ENCODE measurements at places on chromosomes 4 and X.

DNA sequence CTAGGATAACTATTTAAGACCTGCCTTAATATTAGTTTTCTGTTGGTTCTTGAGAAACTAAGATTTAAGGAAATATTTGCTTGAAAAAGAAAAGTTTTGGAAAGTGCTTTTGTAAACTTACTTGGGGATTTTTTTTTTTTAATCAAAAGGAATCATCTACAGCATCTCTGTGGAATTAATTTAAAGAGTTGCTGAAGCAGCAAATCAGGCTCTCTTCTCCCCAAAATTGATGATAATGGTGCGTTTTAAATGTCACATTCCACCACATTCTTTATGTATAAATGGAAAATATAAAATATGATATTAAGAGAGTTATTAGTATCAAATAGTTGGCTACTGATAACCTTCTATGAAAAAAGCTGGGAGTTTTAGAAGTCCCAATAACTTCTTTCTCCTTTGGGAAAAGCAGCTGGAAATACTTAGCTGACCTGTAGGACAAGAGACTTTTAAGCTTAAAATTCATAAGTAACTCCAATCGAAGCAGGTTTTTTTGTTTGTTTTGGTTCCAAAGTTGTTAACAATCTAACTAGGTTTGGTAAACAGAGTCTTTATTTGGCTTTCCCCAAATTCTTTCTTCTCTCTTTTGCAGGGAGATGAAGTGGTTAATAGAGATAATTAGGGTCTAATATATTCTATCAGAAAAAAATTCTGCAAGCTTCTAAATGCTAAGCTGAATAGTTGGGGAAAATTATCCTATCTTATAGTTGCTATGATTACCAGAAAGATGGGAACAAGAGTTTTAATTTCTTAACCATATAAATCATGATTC, 4.4 kb downstream of the KLF3 start:
- DNase-seq, result no peak

DNA sequence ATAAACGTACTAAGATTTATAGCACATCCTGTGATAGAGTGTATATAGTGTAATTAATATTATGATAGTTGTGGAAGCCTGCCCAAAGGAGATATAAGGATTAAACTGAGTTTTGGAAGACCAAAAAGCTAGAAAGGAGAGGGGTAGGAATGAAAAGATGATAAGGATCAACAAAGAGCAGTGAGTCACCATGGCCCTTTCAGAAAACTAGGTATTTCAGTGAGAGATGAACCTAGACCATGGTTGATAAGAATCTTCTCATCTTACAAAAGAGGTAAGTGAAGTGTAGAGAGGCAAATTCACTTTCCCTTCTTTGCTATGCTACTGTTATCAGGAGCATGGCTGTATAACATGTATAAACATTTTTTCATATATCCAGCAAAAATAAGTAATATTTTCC, 133.8 kb upstream of the PLAC1 start:
- no peak for DNase-seq

DNA sequence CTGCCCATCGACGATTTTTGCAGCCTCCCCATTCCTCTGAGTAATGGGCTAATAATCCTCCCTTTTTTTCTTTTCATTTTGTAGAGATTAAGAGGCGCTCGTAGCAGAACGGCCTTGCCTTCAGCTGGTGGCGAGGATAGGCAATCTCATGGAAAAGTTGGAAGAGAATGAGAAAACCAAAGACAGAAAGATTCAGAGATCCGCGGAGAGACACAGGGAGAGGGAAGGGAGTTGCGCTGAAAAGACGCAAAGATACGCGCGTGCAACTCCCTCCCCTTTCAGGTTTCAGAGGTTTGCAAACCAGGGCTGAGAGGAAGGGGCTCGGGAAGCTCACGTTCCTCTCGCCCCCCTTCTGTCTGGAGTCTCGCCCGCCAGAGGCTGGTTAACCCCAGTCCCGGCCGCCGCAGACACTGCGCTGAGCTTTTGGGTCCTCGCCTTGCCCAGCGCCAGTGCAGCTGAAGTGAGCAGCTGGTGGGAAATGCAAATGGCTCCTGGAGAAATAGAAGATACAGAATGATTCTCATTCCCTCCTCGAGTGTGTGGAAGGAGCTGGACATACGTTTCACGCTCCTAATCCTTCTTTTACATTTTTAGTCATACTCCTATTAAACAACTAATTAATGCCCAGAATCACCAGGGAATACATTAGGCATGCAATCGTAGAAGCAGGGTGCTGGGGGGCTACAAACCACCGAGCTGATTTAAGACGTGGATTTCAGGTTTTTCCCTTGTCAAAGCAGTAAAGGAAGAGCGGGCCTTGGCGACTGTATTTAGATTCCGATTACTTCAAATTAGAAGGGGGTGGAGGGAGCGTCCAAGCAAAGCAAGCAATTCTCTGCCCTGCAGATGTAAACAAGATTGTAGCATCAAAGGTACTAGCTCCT, 16.6 kb upstream of the PITX2 start:
- DNase-seq, result no peak

DNA sequence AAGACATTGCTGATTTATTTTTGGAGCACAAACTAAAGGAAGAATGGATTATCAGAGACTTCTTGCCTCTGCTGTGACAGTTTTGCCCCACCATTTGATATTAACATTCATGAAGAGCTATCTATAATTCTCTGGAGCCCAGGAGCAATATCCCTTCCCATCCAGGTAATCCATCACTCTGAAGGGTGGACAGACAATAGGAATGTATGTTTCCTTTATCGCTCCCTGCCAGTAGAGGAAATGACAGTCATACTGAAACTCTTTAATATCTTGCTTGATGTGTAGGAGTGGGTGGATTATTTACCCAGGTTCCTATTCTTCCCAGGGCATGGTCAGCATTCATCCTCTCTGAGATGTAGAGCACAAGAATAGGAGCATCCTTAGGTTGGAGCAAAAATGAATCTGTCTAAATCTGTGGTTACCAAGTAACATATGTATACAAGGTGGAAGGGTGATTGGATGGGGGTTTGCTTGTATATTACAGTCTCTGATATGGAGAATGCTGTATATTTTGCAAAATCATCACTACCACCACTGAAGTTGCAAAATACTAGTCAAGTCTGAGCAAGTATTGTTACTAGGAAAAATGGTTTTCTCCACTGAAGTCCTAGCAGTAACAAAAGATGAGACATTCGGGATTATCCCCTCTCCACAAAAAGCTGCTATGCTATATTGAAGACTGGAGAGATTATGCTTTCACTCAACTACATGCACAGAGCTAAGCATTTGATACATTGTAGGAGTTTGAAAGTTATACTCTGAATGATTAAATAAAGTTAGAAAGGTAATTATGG, 151.6 kb downstream of the CBLL2 start:
- no peak for DNase-seq

GRCh38 chr4:126850286-126850685, 782.5 kb upstream of the INTU start:
- no peak for DNase-seq

DNA sequence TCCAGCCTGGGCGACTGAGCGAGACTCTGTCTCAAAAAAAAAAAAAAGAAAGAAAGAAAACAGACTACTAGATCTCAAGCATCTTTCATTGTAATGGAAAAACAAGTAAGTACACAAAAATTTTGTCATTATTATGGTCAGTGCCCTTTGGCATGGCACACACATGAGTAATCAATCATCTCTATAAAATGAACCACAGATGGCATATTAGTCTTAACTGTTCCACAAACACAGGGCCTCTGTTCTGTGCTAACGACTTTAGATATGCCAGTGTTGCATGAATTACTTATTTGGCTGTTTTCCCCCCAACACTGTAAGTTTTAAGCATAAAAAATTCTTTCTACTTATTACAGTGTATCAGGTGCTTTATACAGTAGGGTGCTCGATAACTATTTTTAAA, 90.4 kb downstream of the COX7B2 start:
- no peak for DNase-seq

DNA sequence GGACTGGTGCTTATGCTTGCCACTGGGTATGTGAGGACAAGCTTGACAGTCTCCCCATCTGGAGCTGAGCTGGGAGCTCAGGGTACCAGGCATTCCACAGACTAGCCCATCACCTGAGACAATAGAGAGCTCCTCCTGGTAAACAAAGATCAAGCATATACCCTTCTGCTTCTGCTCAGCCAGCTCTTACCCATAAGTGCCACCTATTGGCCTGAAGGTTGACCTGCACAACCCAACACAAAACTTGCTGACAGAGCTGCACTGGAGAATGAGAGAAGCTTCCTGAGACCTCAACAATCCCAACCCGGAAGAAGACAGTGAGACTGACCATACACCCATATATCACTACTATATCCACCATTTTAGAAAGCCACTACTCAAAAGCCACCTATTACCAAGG, 1049.2 kb upstream of the INTU start:
- no peak for DNase-seq

GRCh38 chr4:911871-912490, 20.1 kb downstream of the GAK start:
- DNase-seq, result no peak

- no peak for DNase-seq
These were observed 36.9 kb upstream of the RASGEF1B start for GRCh38 chr4:81508411-81509185.

- no peak for DNase-seq
These were observed 28.4 kb upstream of the NLGN4X start for GRCh38 chrX:6257025-6257424.

DNA sequence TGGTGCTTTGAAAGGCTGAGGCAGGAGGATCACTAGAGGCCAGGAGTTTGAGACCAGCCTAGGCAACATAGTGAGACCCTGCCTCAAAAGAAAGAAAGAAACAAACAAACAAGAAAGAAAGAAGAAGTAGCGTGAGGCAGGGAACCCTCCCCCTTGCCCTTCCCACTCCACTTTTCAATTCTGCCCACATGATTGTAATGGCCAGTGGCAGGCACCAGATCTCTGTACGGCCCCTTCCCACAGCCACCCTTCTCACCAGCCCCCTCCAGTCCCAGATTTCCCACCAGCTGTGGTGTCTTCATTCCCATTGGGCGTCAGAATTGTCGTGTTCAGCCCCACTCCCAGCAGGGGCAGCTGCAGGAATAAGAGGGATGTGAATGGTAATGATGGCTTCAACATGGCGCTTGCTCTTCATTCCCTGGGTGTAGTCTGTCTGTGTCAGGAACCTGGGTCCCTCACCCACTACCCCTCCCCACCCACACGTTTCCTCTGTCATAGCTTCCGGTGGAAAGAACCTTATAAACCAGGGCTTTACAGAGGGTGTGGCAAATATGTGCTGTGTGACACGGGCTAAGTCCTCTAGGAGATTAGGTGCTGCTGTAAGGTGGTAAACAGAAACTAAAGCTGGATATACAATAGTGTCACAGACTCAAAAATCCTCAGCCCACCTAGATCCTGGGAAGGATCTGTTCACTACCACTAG, at the start of gene IL2RG:
IL2RG (minus strand) TSS at position 437 of the 703 bp plus-strand sequence; CDS start at position 399, 38 bp downstream.
- no peak for DNase-seq

DNA sequence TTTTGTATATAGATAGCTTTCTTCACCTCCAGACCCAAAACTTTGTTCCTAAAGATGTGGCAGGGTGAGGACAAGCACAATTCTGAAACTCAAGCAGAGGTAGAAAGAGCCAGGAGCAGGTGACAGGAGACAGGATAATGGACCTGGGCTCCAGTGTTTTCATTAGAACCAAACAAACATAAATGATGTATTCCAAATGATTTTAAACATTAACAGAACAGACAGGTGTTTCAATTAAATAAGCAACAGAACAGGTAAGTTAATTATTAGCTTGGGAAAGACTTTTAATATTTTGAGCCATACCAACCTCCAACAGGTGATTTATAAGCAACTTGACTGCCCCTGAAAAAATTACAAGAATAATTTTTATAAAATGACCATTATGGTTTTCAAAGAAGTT, 459.4 kb upstream of the LCORL start:
- DNase-seq, result no peak

GRCh38 chr4:96525898-96526297, 686.0 kb downstream of the PDHA2 start:
- no peak for DNase-seq

- no peak for DNase-seq
These were observed 133.8 kb upstream of the ATP6AP2 start for GRCh38 chrX:40446921-40447320.

DNA sequence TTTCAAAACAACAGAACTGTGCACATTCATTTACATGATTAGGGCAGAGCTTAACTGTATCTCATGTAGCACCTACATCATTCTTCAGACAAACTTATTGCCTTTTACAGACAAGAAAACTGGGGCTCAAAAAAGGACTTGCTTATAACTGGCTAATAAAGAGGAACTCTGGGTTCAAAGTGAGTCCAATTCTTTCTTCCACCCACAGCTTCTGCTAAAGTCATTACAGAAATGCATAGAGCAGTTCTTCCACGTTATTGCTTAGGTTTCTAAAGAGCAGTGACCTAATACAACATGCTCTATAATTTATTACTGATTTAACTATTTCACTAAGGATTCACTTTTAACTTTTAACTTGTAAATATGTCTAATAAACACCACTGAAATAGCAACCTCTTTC, 60.6 kb downstream of the ELOVL6 start:
- no peak for DNase-seq

DNA sequence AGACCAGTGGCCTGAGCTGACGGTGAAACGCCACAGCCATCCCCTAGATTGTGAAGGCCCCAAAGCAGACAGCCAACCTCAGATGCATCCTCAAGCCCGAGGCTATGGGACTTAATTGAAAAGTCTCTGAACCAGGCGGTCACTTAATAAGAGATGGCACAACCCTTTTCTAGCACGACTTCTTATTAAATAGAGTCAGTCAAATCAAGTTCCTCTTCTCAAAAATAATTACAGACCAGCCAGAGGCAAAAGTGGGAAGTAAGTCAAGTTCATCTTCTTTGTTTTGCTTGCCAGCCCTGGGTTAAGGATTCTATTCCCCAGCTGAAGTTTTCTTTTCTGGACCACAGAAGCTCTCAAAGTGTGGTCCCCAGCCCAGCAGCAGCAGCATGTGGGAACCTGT, 9.7 kb upstream of the SH3KBP1 start:
- no peak for DNase-seq

DNA sequence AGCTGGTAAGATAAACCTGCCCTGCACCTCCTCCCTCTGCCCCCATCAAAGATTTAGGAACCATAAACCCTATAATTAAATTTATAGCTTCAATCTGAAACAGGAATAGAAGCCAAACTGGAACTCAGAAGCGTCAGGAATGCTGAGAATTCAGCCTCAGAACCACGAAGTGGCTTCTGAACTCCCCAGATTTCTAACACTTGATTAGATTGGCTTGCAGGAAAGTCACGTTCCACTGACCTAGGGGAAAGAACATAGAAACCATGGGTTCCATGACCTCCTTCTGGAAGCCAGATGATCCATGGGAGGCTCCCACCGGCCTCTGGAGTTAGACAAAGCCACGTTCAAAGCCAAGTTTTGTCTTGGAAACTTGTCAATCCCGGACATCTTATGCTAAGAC, 356.5 kb downstream of the MID1IP1 start:
- no peak for DNase-seq

DNA sequence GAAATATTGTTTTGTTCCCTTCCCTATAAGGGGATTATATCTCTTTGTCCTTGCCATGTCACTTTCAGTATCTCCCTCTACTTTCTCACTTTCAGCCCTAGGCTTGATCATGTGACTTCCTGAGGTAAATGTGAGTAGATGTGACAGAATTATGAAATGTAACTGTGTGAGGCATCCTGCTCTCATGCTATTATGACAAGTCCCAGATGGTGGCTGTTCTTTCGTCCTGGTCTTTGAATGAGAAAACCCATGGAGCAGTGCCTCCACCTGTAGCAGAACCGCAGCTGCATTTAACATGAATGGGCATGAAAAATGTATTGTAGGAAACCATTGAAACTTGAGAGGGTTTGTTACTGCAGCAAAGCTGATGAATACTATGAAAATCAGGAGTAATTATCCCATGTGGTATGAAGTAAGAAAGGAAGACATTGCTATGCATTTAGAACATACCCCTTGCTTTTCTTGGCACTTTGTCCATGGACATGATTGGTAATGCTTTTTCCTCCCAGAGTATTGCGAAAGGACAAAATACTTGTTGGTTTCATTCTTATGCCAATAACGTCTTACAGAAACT, 202.2 kb upstream of the GPRIN3 start:
- no peak for DNase-seq

Measured in left forelimb (tissue), 1 donor.